PC-3 (cell line): ENCODE measurements at places on chromosomes 3 and 15. TPM values are rescaled to one million over a fixed set of nuclear protein-coding genes. Genes with fewer than 3 reads are reported as not detected.

DNA sequence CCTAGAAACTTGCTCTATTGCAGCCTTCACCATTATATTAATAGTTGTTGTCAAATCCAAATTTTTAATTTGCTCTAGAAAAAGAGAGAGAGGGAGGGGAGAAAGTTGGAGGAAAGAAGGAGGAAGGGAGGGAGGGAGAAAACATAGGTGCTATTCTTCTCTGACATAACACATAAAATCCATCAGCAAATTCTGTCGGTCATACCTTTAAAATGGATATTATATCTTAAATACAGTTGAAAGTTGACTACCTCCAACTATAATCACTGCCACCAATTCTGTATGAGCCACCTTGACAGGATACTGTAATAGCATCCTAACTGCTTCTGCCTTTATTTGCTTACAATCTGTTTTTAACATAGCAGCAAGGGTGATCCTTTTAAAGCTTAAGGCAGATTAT lies 314.7 kb upstream of the ALCAM start:
- DNase-seq, result no peak

DNA sequence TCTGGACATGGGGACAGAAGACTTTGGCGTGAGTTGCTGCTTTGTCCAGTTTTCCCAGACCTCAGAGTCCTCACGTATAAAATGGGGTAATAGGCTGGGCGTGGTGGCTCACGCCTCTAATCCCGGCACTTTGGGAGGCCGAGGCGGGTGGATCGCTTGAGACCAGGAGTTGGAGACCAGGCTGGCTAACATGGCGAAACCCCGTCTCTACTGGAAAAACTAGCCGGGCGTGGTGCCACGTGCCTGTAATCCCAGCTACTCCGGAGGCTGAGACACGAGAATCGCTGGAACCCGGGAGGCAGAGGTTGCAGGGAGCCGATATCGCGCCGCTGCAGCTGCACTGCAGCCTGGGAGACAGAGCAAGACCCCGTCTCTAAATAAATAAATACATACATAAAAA lies 22.7 kb upstream of the IGF1R start:
- no peak for DNase-seq

GRCh38 chr3:149883134-149883533 lies 70.1 kb downstream of the RNF13 start:
- no peak for DNase-seq

DNA sequence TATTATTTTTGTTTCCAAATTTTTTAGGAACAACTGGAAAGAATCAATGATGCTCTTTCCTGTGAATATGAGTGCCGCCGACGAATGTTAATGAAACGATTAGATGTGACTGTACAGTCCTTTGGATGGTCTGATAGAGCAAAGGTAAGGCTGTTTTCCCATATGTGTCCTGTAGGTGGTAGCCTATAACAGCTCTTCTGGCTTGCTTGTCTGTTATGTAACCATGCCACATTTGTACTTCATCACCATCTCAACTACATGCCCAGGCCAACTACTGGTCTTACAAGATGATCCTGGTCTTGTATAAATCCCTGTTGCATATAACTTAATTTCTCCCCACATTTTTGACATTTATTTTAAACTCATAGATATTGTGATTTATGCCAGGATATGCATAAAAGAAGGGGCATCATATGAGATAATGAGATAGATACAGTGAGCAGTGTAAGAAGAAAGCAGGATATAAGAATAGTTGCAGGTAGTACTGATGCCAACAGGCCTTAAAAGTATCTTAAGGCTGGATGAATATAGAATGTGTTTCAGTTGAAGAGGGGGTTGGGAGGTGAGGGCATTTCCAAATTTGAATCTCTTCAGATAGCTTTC lies 20.3 kb downstream of the FAM98B start:
- DNase-seq, result peak; percentile 66

MME gene
- total RNA-seq, result 1.2 and 3.1 TPM in 2 replicates
